SK-N-DZ (cell line): ENCODE measurements at places on chromosomes 3 and 15.
A peak's percentile ranks its signal among the peaks of the same experiment; 100 is the strongest.

- DNase-seq: no peak
Observed at GRCh38 chr15:43270676-43271306, 4.1 kb upstream of the TGM5 start.

- DNase-seq: no peak
Observed at GRCh38 chr3:177979703-177980102, 556.5 kb upstream of the KCNMB2 start.

DNA sequence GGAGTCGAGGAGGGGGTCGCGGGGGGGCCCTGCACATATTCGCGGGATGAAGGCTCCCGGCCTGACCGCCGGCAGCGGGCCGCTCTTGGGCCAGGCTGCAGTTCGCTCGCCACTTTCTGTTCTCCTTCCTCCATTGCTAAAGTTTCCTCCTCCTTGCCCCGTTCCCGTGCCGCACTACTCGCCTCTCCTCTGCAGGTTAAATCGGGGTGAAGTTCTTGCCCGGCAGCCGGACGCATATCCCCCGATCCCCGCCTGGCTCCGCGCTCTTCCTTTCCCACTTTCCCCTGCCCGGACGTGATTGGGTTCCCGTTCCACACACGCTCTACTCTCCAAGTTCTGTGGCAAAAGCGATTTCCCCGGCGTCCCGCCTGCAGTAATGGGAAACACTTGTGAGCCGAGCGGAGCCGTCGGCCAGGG, 556 bp downstream of the CRYBG3 start:
- peak; percentile 29 for DNase-seq

DNA sequence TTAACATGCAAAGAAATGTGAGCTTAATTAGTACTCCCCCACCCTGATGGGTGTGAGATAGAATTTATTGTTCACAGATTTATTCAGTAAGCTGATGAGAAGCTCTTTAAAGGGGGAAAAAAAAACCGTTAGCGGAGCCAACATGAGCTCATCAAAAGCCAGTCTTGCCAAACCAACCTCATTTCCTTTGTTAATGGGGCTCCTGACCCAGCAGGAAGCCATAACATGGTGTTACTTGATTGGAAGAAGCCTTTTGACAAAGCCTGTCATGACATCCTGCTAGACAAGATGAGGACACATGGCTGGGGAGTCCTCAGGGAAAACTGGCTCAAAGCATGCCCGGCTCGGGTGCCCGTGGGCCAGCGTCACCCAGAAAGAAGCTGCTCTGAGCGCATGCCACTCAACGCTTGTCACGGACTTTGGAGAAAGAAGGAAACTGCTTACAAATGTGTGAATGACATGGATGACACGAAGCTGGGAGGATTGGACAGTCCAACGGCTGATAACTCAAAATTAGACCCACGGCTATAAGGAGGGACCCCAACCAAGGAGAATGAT, 64.6 kb downstream of the SLCO2A1 start:
- DNase-seq: no peak
